ENCODE measurements at places on chromosomes 6 and 20.
A peak's percentile ranks its signal among the peaks of the same experiment; 100 is the strongest.

DNA sequence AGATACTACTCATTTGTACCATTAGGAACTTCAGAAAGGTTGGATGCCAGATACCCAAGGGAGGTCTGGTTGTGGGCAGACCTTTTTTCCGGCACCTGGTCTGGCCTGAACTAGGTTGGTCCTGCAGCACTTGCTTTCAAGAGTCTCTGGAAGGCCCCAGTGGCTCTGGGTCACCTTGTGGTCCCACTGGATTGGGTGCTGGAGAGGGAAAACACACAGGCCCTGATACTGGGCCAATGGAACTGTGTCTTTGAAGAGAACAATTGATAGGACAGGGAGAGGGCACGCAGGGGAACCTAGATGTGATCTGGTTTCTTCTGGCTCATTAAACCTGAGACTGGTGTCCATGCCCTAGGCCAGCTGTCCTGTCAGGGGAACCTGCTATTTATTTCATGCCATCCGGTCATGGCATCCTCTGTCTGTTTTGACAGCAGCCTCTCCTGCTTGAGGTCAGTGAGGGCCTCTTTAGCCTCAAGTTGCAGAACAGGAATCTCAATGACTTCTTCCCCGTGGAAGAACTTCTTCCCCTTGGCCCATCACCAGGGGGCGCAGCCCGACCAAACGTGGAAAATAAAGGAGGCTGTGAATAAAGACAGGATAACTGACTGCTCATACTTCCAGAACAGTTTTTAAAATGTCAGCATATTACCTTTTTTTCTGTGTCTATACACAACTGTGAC, 25.0 kb downstream of the TAF8 start:
- DNase-seq: peak; percentile 39

GRCh38 chr6:2531426-2532215, 219.1 kb downstream of the MYLK4 start:
- no peak for DNase-seq

DNA sequence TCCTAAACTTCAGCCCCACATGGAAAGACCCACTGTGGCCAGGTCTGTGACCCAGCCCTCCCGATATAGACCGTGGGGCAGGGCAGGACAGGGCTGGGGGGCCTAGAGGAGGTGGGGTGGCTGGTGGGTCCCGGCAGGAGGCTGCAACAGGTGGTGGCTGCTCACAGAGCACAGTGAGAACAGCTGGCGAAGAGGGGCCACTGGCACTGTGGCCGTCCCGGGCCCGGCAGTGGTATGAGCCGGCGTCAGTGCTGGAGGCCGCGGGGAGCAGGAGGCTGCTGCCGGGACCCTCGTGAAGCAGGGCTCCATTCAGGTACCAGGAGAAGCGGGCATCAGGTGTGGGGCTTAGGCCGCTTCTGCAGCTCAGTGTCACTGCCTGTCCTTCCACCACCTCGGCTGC, 13.4 kb downstream of the SIGLEC1 start:
- no peak for DNase-seq

- no peak for DNase-seq
Observed at GRCh38 chr6:35052694-35053565, 88.2 kb downstream of the TCP11 start.

- no peak for DNase-seq
Observed at GRCh38 chr20:5900908-5901307, 49.4 kb downstream of the TRMT6 start.

GRCh38 chr6:99187429-99187828, 162.0 kb downstream of the FAXC start:
- DNase-seq: no peak

DNA sequence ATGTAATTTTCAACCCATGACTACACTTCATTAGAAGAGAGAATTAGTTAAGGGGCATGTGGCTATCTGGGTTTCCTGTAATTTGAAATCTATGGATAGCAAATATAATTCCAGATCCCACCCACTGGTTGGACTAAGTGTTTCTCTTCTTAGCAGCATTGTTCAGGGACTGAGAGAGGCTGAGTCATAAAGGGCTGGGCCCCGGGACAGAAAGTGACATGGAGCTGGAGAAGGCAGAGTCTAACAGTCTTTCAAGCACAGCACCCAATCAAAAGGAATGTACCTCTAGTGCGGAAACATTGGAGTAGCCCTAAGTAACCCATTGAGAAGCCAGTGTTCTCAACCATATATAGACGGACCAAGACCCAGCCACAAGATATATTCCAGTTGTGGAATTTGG, 363.9 kb downstream of the DHX35 start:
- no peak for DNase-seq

DNA sequence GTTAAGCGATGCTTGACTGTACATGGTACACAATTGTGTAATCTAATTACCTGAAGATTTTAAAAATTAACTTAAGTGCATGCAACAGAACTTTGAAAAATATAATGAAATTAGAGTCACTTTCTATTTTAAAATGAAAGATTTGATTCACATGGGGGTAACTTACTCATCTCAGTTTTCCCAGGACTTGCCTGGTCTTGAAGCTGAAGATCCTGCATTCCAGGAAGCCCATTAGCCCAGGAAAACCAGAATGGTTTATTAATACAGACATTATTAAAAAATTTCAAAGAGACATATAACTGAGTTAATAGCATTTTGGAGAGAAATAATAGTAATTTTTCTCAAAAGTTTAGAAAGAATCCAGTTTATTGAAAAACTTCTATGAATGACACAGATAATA, 190.6 kb downstream of the SIM1 start:
- DNase-seq: no peak

- no peak for DNase-seq
Observed at GRCh38 chr6:13248053-13248452, 80.3 kb downstream of the TBC1D7 start.

DNA sequence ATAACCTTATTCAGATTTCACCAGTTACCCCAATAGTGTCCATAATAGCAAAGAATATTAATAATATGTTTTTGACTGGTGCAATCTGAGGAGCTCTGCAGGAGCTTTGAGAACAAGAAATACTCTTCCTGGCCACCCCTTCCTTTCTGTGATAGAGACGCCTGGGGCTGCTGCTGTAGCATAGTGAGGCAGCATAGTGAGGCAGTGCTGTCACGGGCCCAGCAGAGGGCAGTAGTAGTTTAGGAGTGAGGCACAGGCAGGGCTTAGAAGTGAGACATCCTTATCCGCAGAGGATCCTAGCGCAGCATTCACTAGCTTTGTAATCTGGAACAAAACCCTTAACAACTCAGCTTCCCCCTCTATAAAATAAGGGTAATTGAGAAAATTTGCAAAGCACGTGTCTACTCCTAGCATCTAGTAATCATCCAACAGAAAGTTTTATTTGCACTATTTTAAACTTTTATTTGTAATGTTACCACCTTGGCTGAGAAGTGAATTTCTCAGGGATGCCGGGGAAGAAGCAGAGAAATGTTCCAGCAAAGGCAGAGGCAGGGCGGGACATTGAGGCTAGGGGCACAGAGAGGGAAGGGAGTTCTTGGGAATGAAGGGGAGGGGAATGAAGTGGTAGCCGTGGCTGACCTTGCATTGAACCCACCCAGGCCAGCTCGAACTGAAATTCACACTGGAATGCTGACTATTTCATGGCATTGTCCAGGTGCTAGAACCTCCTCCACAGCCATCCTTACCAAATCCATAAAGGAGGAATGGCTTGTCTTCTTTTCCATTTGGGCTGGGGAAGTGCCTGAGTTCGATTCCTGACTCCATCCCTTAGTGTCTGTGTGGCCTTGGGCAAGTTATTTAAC, 78.8 kb downstream of the CDS2 start:
- peak; percentile 50 for DNase-seq

GRCh38 chr6:44999066-44999465, 329.1 kb upstream of the RUNX2 start:
- DNase-seq: no peak

All from activated CD4-positive, CD25-positive, alpha-beta regulatory T cell treated with anti-CD3 and anti-CD28 coated beads, Interleukin-2, amount 50 U/mL, for 72 hours (primary cell).